ENCODE measurements at places on chromosomes 13 and 19.

- DNase-seq: no peak
These were observed 6.9 kb upstream of the CEACAM5 start for GRCh38 chr19:41701401-41702075.

DNA sequence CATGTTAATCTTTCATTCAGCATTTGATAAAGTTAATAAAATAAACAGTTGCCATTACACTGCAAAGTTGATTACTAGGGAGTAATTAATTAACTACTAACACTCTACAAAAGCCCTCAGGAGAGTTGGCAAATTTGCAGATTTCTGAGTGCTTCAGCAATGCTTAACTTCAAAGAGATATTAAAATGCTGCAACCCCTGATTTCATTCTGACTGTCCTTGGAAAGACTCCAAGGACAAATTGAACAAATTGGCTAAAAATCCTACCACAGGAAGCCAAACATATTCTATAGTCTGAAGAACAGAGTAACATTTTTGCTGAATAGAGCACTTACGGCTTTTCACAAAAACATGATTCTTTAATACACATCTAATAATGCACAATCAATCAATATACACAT, 1543.0 kb downstream of the SLITRK5 start:
- DNase-seq: no peak

- DNase-seq: no peak
These were observed 497 bp upstream of the MLNR start for GRCh38 chr13:49219647-49220035.

GRCh38 chr19:49507803-49508494, 4.5 kb upstream of the FCGRT start:
- no peak for DNase-seq

DNA sequence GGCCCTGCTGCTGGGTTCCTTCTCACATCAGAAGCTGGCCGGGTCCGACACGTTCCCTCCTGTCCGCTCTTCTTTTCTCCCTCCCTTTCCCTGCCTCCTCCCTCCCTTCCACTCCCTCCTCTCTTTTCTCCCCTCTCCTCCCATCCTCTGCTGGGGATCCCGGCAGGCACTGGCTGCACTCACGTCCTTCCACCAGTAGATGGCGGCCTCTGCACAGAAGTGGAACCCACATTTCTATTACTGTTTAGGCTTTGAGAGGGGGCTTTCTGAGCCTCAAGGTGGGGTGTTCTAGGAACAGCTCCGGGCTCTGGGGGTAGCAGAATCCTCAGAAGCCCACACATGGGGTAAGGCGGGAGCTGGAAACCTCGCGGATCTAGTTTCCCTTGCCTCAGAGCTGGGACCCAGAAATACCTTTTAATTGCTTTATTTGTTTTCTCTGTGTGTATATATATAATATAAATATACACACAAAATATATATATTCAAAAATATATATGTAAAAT, 294.2 kb downstream of the ZNF536 start:
- DNase-seq: peak; percentile 65
